Caco-2 (cell line): ENCODE measurements at places on chromosomes 3 and 15.

DNA sequence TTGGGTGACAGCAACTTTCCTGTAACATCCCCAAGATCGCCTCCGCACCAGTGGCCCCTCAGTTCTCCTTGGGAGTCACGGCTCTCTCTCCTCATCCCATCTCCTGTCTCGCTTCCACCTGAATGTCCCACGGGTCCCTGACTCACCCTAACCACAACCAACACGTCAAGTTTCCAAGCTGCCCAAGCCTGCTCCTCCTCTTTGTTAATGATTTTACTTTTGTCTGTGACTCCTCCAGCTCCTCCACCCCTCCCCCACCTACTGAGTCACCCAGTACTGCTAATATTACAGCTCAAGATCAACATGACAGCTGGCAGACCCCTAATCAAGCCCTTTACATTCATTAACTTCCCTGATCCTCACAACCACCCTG lies 39.3 kb downstream of the BDH1 start:
- DNase-seq: peak; percentile 83
- H3K27ac ChIP-seq: peak overlapping the region; percentile 4
- peaks cover 29% of the 10 kb centered on the region for H3K4me1 ChIP-seq
- no peaks in the 10 kb centered on the region; the same call in 1 of the 2 replicates for H3K36me3 ChIP-seq
- no peaks in the 10 kb centered on the region for H3K27me3 ChIP-seq
- H3K4me3 ChIP-seq: no peak overlapping the region

DNA sequence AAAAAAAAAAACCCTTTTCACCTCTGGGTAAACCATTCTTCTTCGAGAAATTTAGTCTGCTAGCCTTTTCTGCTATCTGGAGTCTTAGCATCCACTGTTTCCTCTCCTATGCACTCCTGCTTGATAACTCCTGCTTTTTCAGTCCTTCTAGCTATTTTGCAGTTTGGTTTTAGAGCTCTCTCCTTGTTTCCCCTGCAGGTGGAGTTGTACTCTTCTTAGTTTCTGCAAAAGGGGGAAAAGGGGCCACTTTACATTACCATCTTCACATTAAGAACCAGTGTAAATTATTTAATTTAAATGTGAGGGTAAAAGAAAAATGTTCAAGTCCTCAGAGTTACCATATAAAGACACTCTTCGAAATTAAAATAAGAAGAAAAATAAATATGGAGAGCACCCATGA lies 23.6 kb upstream of the MYLK start:
- no peak for DNase-seq
- no peaks in the 10 kb centered on the region for H3K4me1 ChIP-seq
- H3K36me3 ChIP-seq: no peaks in the 10 kb centered on the region
- no peak overlapping the region for H3K27ac ChIP-seq
- no peak overlapping the region for H3K4me3 ChIP-seq

GRCh38 chr3:63764511-63764910 lies 54.6 kb upstream of the C3orf49 start:
- H3K27ac ChIP-seq: no peak overlapping the region
- H3K4me3 ChIP-seq: no peak overlapping the region
- no peaks in the 10 kb centered on the region for H3K4me1 ChIP-seq
- DNase-seq: no peak
- no peaks in the 10 kb centered on the region; the same call in 1 of the 2 replicates for H3K27me3 ChIP-seq

- no peak overlapping the region for H3K4me3 ChIP-seq
- no peaks in the 10 kb centered on the region for H3K27me3 ChIP-seq
- no peak for DNase-seq
- no peaks in the 10 kb centered on the region for H3K4me1 ChIP-seq
- H3K27ac ChIP-seq: no peak overlapping the region
Measured at GRCh38 chr3:123520656-123521055, 64.2 kb downstream of the HACD2 start.

DNA sequence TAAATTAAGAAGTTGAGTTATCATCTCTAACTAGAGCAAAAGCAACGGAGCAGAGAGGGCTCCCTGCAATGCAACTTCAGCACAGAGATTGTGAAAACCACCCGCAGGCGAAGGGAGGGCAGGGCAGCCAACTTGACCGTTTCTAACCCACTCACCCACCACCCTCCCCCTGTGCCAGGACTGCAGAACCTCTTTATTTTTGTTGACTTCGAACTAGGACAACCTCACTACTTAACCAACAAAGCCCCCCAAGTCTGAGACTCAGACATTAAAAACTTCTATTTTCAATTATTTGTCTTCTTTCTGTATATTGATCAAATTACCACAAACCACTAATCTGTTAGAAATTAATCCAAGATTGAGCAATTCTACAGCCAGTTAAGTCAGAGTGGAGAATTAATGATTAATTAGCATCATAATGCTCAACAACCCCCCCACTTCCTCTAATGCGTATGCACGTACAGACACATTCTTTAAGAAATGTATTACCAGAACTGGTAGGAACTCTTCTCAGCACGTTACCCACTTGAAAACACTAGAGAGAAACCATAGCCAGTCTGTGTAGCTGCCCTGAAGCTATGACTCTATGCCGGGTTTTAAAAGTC lies 2.0 kb downstream of the MGLL start:
- no peak for DNase-seq
- no peaks in the 10 kb centered on the region for H3K27me3 ChIP-seq
- H3K4me3 ChIP-seq: no peak overlapping the region
- no peaks in the 10 kb centered on the region for H3K36me3 ChIP-seq
- H3K27ac ChIP-seq: no peak overlapping the region
- H3K4me1 ChIP-seq: peaks cover 63% of the 10 kb centered on the region

DNA sequence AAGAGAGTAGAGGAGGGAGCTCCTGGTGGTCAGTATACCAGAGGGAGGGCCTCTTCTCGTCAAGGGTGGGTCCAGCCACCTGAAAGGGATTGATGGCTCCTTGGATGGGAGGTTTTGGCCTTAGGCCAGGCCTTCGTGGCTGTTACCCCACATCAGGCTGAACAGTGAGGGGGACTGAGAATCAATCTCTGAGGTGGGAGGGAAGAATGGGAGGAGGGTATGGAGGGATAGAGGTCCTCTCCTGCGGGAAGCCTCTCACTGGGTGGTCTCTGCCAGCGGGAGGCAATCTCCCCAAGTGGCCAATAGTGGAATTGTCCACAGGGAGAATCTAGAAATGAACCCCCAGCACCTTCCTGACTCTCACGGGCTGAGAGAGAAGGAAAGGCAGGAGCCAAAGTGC lies 53.5 kb downstream of the BSN start:
- H3K27me3 ChIP-seq: no peaks in the 10 kb centered on the region
- DNase-seq: no peak
- no peak overlapping the region for H3K27ac ChIP-seq

DNA sequence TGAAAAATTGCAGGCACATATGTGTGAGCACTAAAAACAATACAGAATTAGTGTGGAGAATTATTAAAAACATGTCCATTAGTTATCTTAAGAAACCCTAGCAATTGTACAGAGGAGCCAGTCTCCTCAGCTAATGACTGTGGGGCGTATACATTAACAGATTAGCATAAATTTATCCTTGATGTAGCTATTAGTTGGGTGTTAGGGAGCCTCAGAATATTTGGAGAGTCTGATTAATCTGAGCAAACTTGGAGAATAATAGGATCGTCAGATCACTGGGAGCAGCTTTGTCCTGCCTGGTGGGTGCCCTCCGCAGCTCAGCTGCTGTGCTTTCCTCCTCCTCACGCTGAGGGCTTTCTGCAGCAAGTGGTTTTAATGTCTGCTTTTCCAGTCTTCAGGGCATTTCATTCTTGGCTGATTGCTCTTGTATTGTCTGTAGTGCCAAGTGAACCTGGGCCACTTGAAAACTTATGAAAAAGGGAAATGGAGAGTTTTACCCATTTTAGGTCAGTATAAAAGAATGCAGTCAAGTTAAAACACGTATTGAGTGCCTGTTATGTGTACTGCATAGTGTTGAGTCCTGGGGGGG lies 417.4 kb upstream of the SEMA6D start:
- H3K27ac ChIP-seq: no peak overlapping the region
- no peaks in the 10 kb centered on the region for H3K36me3 ChIP-seq
- no peaks in the 10 kb centered on the region for H3K27me3 ChIP-seq

DNA sequence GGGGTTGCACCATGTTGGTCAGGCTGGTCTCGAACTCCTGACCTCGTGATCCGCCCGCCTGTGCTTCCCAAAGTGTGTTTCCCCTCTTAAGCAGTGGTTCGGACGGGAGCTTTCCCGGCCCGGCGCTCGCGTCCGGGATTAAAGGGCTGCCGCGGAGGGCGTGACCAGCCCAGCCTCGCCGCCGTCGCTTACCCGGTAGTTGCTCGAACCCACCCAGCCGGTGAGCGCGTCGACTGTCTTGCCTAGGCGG lies 513 bp downstream of the CLASP2 start:
- no peaks in the 10 kb centered on the region for H3K27me3 ChIP-seq
- peak; percentile 78 for DNase-seq
- H3K4me3 ChIP-seq: peak overlapping the region; percentile 90

GRCh38 chr3:4687167-4687566 lies 194.0 kb downstream of the ITPR1 start:
- peak; percentile 42 for DNase-seq
- 0 out of 2 replicates have a peak, but pooled peaks cover 5% of the 10 kb centered on the region for H3K4me1 ChIP-seq
- no peak overlapping the region for H3K27ac ChIP-seq
- H3K36me3 ChIP-seq: no peaks in the 10 kb centered on the region

DNA sequence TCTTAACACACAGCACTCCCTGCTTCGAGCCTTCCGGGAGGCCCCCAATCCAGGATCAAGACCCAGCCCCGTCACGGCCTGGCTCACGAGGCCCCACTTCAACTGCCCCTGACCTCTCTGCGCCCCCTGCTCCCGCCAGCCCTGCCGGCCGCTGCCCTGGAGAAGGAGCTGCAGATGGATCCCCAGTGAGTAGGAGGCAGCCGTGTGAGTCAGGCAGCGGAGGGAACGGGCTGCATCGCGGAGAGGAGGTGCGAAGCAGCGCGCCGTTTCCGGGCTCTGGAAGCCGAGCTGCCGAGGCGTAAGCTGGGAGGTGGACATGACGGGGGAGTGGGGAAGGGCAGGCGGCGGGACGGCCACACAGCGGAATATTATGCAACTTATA lies 133.4 kb downstream of the TPRA1 start:
- peaks cover 4% of the 10 kb centered on the region for H3K4me1 ChIP-seq
- H3K4me3 ChIP-seq: no peak overlapping the region
- DNase-seq: peak; percentile 23

DNA sequence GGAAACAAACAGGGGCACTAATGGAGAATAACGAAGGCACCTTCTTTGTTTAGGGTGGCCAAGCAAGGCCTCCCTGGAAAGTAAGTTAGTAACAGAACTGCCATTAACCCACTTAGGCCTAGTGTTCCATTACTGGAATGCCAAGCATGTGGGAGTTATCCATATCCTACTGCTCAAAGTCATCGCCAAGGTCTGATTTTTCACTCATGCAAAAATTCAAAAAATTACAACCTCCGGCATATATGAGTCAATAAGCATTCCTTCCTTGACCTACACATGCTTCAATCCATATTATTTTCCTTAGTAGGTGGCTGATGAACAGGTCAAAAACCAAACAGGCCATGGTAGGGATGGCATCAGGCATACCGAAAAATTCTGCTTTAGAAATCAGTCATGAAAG lies 1097.2 kb downstream of the FHIT start:
- H3K27me3 ChIP-seq: no peaks in the 10 kb centered on the region
- H3K4me1 ChIP-seq: no peaks in the 10 kb centered on the region
- no peak overlapping the region for H3K4me3 ChIP-seq

GRCh38 chr3:39960515-39961191 lies 151.2 kb downstream of the MYRIP start:
- H3K36me3 ChIP-seq: no peaks in the 10 kb centered on the region
- no peaks in the 10 kb centered on the region for H3K4me1 ChIP-seq
- no peak overlapping the region for H3K4me3 ChIP-seq
- DNase-seq: no peak
- no peak overlapping the region for H3K27ac ChIP-seq

DNA sequence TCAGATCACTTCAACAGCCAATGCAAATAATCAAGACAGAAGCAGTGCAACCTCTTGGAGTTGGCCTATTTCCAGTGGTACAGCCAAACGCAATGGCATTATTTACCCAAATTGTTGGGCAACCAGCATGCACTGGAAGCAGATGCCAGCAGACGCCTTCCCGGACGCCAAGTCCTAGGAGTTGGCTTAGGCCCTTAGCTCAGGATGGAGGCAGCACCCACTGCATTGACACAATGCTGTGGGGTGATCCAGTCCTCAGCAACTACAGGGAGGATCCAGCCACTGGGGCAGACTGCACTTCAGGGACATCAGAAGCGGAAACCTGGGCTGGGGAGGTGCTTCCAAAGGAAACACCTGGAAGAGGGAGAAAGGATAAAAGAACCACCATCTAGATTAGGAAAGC lies 290.4 kb downstream of the FAM43A start:
- H3K4me1 ChIP-seq: no peaks in the 10 kb centered on the region
- DNase-seq: no peak
- no peak overlapping the region for H3K27ac ChIP-seq

DNA sequence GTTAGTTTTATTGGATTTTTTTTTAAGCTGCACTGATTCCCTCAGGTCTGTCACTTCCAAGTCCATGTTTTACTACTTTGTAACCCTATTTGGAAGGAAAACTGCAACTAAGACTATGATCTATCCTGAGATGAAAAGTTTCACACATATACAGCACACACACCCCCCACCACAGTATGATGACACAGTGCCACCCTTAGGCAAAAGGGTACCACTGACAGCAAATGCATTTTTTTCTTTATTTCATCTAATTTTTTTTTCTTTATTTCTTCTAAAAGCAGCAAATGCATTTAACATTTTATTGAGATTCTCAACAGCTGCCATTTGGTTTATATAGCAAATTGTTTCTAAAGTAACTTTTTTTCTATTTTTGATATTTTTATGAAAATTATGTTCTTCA lies 21.2 kb downstream of the NGRN start:
- no peaks in the 10 kb centered on the region for H3K27me3 ChIP-seq
- H3K27ac ChIP-seq: no peak overlapping the region
